ENCODE measurements at places on chromosomes 7 and 10.
A peak's percentile ranks its signal among the peaks of the same experiment; 100 is the strongest.

DNA sequence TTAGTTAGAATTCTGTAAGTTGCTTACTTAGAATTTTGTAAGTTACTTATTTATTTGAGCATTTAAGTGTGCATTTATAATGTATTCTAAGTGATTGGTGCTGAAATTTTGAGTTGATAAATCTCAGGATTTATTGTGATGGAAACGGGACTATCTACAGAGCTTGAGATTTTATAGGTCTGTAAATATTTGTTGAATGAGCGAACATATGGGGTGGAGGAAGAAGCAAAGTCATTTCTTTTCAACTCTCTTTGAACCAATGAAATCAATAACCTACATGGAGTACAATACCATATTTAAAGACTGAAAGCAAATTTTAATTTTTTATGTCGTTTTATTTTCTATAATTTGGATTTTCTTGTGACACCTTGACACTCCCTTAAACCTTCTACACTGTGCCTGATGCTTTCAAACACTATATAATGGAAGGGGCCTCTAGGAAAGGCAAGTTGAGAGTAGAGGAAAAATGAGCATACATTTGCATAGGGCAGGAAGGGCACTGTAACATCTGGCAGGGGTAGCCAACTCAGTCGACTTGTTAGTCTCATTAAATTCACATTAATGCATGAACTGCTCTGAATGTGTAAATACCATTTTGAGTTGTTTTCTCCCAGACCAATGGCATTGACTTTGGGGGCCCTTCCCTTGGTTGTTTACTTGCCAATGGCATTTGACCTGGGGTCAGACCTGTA, 204.2 kb downstream of the DYNC1I1 start:
- DNase-seq: no peak

DNA sequence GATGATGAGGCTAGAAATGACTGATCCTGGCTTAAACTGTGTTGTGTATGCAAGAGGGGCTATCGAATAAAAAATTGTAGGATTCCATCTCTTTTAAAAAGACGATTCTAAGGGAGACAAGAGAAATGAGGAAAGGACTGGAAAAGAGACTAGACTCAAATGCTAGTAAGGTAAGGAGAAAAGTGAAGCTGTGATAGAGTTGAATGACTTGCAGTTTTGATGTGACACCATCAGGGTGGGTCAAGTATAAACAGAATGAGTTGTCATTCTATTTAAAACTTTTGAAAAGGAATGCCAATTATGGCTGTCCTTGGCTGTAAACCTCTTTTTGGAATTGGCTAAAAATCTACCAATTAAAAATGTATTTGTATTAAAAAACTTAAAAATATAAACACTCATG, 184.5 kb upstream of the PHF14 start:
- no peak for DNase-seq

- peak; percentile 67 for DNase-seq
Measured at GRCh38 chr7:78176171-78176570, 377.6 kb downstream of the PHTF2 start.

GRCh38 chr7:31937982-31938381, 132.2 kb downstream of the PDE1C start:
- no peak for DNase-seq

GRCh38 chr10:116371737-116372136, 47.5 kb downstream of the CCDC172 start:
- peak; percentile 2 for DNase-seq

DNA sequence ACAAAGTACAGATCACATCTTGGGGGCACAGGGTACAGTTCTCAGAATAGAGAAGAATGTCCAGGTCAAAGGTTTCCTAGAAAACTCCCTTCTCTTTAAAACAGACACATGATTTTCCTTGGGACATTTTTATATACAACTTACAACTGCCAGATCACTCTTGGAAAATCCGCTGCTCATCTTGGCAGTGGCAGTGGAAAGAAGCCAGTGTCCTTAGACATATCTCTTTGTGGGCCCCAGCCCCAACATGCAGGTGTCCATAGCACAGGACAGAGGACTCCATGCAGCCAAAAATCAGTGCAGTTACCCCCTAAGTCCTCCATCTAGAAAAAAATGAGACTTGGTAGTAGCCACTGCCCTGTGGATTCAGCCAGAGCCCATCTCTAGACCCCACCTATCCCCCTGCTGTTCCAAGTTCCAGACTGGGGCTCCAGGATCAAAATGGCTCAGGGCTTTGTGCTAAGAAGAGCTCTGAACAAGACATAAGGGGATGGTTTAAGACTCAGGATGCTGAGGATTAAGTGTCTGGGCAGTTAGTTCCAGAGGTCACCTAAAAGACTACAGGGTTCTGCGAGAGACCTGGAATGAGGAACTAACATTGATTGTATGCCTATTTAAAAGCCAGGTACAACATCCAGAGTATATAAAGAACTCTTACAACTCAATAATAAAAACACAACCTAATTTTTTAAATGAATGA, 34.4 kb downstream of the HIPK2 start:
- no peak for DNase-seq

- DNase-seq: no peak
Measured at GRCh38 chr7:95435422-95435780, 573 bp upstream of the PON2 start.

DNA sequence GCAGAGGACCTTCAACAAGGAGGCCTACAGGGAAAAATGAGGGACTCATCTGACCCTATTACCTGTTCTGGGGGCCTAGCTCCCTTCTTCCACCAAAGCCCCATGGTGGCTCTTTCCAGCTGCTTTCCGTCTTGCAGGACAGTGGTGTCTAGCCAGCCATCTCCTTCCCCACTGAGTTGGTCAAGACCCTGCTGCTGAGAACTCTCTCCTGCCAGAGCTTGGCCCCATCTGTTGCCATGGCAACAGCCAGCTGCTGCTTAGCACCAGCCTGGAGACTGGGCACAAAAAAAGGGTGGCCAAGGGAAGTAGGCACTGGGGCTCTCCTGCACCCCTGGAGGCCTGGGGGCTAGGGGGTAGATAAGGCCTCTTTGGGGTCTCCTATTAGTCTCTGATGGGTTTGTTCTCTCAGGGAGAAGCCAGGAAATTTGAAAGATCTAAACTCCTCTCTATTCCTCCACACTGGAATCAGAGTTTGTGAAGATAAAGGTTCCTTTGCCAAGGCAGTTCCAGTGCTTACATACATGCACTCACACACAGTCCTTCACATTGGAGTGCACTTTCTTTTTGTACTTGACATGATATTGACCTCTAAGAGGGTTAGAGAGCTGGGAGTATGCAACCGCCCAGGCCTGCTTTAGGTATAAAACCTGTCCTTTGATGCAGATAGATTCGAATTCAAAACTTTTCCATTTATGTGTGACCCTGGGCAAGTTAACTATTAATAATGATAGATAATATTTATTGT, 15.8 kb downstream of the TSPAN33 start:
- no peak for DNase-seq

- no peak for DNase-seq
Measured at GRCh38 chr7:149615690-149616270, 118.2 kb upstream of the ZNF746 start.

Data from AG10803 (cell line).